Pons (tissue), 1 donor: ENCODE measurements at places on chromosomes 4 and X.

- DNase-seq, result no peak
Observed at GRCh38 chr4:3791910-3792542, 25.8 kb downstream of the ADRA2C start.

DNA sequence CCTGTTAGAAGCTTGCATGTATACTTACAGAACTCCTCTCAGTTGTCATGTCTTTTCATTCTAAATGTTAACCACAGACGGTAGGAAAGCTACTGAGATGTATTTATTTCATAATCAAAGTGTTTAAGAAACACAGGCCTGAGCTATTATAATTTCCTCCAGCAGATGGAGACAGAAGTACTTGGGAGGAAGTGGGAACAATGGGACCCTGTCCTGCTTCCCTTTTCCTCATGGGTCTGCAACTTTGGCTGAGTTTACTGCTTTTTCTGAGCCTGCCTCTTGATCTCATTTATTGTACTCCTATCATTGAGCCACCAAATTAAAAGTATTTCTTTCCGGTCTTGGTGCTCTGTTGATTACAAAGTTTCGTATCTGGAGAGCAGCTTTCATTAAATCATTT is 67.7 kb upstream of the SPANXN2 start:
- no peak for DNase-seq

GRCh38 chr4:111535792-111536191 is 609.5 kb upstream of the FAM241A start:
- no peak for DNase-seq

DNA sequence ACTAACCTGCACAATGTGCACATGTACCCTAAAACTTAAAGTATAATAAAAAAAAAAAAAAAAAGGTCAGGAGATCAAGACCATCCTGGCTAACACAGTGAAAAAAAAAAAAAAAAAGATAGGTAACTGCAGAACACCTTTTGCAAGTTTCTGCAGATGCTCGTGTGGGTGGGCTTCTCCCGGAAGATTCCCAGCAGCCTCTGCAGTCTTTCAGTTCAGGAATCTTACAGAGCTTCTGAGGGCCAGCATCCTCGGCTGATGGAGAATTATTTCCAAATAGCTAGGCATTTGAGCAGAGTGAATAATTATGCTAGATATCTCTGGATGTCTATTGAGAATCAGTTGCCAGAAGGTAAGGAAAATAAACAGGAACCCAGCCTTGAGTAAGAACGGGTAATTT is 300.7 kb downstream of the DCTD start:
- no peak for DNase-seq

- peak; percentile 98 for DNase-seq
Observed at GRCh38 chr4:95232358-95233156, 316.2 kb downstream of the UNC5C start.

GRCh38 chr4:24089851-24090534 is 200.1 kb upstream of the PPARGC1A start:
- DNase-seq, result no peak

GRCh38 chrX:66002824-66003680 is 36.8 kb downstream of the VSIG4 start:
- no peak for DNase-seq

DNA sequence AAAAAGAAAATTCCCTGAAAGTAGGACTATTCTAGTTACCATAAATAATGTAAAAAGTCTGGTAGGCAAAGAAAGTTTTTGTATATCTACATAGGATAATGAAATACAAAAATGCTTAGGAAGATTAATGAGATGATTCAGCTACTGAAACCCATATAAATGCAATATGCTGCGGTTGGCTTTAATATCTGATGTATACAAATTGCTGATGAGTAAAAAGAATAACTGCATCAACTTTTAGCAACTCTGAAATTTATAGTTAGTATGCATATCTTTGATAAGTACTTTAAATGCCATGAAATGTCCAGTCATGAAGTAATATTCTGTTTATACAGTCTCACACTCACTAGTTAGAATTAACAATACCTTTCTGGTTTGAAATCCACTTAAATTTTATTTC is 404.8 kb downstream of the TLL1 start:
- no peak for DNase-seq

GRCh38 chrX:55758033-55758432 is 40.5 kb downstream of the RRAGB start:
- no peak for DNase-seq

DNA sequence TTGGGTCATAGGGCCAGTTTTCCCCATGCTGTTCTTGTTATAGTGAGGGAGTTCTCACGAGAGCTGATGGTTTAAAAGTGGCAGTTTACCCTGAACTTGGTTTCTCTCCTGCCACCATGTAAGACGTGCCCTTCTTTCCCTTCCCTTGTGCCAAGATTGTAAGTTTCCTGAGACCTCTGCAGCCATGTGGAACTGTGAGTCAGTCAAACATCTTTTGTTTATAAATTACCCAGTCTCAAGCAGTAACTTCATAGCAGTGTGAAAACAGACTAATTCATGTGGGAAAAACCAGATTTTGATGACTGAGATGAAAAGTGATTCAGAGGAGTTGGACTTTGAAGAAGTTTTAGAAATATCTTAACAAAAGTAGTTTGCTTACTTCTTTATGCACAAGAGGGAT is 101.4 kb downstream of the ARHGAP10 start:
- DNase-seq, result no peak

DNA sequence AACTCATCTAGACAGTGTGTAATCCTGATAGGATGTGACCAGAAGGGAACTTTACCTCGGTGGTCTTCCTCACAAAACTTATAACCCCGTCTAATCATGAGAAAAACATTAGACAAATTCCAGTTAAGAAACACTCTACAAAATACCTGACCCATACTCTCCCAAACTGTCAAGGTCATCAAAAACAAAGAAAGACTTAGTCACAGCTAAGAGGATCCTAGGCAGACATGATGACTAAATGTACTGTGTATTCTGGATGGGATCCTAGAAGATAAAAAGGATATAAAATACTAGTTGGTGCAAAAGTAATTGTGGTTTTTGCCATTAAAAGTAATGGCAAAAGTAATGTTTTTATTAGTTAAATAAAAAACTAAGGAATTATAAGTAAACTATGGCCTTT is 81.6 kb downstream of the DTHD1 start:
- DNase-seq, result no peak

GRCh38 chr4:189826657-189827056 is 114.0 kb upstream of the FRG1 start:
- DNase-seq, result no peak

DNA sequence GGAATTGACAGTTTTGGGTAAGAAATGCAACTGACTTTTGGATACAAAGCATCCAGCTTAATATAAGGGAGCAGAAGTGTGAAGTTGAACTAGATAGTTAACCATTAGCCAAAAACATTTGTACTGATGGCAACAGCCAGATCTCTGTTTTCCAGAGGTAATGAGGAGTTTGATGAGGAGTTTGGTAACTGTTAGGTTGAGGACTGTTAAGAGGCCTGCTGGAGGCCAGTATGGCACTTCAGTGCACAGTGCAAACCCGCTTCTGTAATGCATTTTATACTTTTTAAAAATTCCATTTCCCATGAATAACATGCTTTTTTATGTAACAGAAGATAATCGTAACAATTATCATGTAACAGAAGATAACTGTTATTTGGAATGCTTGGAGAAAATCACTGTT is 30.0 kb downstream of the CDKL5 start:
- no peak for DNase-seq
